ENCODE measurements at places on chromosomes 3 and 15. TPM values are rescaled to one million over a fixed set of nuclear protein-coding genes. Genes with fewer than 3 reads are reported as not detected.

- DNase-seq, result no peak
Measured at GRCh38 chr3:173789530-173790162, 392.1 kb downstream of the NLGN1 start.

DNA sequence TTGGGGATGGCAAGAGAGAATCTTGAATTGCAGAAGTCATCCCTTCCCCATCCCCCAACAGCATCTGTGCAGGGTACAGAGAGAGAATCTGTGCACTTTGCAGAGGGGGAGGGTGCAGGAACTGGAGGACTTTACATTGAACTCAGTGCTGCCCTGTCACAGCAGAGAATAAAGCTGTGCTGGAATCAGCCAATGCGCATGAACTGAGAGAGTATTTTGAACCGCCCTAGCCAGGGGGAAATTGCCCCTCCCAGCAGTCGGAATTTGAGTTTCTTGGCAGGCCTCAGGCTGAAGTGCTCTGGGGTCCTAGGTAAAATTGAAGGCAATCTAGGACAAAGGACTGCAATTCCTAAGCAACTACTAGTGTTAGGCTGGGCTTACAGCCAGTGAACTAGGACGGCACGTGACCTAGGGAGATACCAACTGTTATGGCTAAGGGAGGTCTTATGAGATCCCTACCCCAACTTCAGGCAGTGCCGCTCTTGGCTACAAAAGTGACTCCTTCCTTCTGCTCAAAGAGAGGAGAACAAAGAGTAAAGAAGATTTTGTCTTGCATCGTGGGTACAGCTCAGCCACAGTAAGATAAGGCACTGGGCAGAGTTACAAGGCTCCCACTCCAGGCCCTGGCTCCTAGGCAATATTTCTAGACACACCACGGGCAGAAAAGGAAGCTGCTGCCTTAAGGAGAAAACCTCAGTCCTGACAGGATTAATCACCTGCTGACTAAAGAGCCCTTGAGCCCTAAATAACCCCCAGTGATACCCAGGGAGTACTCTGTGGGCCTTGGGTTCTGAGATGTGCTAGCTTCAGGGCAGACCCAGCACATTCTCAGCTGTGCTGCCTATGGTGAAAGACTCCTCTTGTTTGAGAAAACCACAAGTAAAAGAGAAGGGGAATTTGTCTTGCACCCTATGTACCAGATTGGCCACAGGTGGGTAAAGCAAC lies 300.5 kb upstream of the ALCAM start:
- DNase-seq, result no peak

COL6A5 gene
- total RNA-seq, result not detected

DNA sequence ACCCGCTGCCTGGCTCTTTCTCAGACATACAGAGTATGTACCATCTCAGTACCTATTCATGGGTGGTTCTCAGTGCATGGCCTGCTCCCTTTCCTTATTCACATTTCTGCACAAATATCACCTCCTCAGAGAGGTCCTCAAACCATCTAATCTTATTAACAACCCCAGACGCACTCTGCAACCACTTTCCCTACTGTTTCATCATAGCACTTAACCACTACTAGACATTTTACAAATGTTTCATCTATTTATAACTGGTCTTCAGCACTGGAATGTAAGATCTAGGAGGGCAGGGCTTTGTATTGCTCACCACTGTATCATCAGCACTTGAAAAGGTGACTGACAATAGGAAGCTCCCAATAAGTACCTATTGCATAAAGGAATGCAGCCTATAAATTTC lies 45.1 kb downstream of the TNIK start:
- no peak for DNase-seq

- DNase-seq, result no peak
Measured at GRCh38 chr3:38313695-38314094, 31.6 kb downstream of the SLC22A14 start.

GRCh38 chr15:77983708-77984445 lies 93.6 kb downstream of the TBC1D2B start:
- DNase-seq, result peak; percentile 51

DNA sequence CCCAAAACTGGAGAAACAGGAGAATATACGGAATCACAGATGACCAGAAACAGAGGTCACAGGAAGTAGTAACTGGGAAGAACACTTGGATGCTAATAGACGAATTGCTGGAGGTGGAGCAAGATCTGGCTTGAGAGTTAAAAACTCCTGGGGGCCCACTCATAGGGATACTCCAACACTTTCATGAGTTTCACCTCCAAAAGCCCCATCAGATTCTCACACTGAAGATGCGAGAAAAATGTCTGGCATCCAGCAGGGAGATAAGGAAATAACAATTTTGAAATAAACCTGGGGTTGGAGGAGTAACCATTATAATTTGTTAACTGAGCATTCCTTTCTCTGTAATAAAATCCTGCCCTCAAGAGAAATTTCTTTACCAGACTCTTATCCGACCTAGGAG lies 154.0 kb downstream of the ANXA2 start:
- no peak for DNase-seq

ACOX2 gene
- 12.6 TPM for total RNA-seq

GRCh38 chr3:149010504-149010951 lies 19.2 kb downstream of the GYG1 start:
- no peak for DNase-seq

SLC22A13 gene
- total RNA-seq, result 0.51 TPM

- DNase-seq, result peak; percentile 12
Measured at GRCh38 chr3:117622171-117622841, 912.7 kb downstream of the TUSC7 start.

- DNase-seq, result no peak
Measured at GRCh38 chr15:38671006-38671387, 106.4 kb upstream of the RASGRP1 start.
